ENCODE measurements at places on chromosomes 5 and 9.

GRCh38 chr5:13659391-13659790 is 285.1 kb downstream of the DNAH5 start:
- H3K4me3 ChIP-seq, result no peak overlapping the region
- no peak for DNase-seq
- H3K36me3 ChIP-seq, result no peaks in the 10 kb centered on the region
- H3K4me1 ChIP-seq, result no peaks in the 10 kb centered on the region

- H3K36me3 ChIP-seq, result no peaks in the 10 kb centered on the region
- DNase-seq, result no peak
- no peak overlapping the region for H3K27ac ChIP-seq
- H3K4me1 ChIP-seq, result no peaks in the 10 kb centered on the region
- H3K4me3 ChIP-seq, result no peak overlapping the region
- no peaks in the 10 kb centered on the region for H3K27me3 ChIP-seq
These were observed 75.1 kb downstream of the ALDH7A1 start for GRCh38 chr5:126519637-126520592.

- H3K27me3 ChIP-seq, result no peaks in the 10 kb centered on the region
- no peak overlapping the region for H3K4me3 ChIP-seq
- DNase-seq, result peak; percentile 65
- no peaks in the 10 kb centered on the region for H3K36me3 ChIP-seq
- no peak overlapping the region for H3K27ac ChIP-seq
These were observed 248.9 kb downstream of the PIK3R1 start for GRCh38 chr5:68464424-68464823.

DNA sequence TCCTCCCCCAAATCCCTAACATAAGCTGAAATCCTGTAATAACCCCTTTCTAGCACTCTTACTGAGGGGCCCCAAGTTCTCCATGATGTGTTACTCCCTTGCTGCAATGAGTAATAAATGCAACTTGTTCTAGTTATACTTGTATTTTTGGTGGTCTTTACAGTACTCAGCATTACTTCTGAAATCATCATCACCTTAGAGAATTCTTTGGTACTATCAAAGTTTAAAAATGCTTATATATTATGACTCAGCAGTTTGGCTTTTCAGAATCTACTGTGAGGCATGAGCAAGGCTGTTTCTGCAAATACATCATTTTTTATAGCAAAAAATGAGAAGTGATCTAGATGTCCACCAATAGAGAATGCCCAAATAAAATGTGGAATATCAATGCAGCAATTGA is 20.7 kb upstream of the ROPN1L start:
- peaks cover 32% of the 10 kb centered on the region for H3K4me1 ChIP-seq
- no peaks in the 10 kb centered on the region for H3K27me3 ChIP-seq

DNA sequence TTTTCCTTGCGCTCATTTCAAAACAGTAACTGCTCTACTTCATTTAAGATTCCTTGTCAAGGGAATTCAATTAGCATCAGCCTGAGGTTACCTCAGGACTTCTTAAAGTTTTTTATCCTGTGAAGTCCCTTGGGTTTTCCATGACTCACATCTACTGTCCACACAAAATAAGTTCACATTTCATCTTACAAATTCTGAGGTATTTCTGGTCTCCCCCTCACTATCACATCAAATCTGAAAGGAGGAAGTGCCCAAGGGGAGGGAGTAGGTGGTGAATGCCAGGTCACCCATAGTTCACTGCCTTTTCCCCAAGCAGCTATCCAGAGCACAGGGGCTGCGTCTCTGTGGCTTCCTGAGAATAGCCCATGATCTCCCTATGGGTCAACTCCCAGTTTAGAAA is 227.1 kb upstream of the NREP start:
- H3K36me3 ChIP-seq, result no peaks in the 10 kb centered on the region
- no peak for DNase-seq
- peaks cover 7% of the 10 kb centered on the region for H3K4me1 ChIP-seq
- no peak overlapping the region for H3K27ac ChIP-seq

DNA sequence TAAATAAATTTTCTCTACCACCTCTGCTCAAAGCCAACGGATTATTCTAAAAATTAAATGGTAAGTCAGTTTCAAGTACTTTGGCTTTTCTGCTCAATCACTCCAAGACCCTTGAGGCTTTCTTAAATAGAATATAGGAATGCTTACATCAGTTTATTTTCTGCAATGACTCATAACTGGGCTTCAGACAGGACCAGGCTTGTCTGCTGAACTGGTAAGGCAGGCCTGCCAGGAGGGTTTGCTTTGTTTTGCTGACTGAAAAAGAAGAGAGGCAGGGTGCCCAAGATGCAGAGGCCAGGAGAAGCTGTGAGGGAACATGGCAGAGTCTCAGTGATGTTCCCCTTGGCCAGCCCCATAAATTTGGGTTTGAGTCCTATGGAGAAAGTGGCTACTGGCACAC is 60.3 kb upstream of the EPB41L4A start:
- DNase-seq, result no peak
- no peak overlapping the region for H3K4me3 ChIP-seq
- no peak overlapping the region for H3K27ac ChIP-seq
- H3K4me1 ChIP-seq, result no peaks in the 10 kb centered on the region
- no peaks in the 10 kb centered on the region for H3K36me3 ChIP-seq
- H3K27me3 ChIP-seq, result peaks cover under 1% of the 10 kb centered on the region

DNA sequence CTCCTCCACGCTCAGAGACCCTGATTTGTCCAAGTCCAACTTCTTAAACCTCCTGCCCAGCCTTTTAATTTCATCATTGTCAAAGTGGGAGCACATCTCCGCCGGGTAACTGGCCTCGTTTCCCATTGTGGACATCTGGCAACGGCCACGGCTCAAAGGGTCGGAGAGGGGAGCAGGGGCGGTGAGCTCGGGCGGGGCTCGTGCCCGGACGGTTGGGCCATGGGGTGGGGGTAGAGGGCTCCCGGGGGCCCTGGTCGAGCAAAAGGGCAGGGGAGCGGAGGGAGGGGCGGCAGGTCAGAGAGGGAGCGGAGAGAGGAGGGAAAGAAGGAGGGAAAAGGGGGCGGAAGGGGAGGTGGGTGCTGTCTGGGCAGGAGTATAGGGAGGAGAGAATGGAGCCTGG is at the start of gene PPP3R2:
Gene PPP3R2 (minus strand): TSS at position 174 of the 400 bp plus-strand sequence. CDS start 48 bp downstream, at position 126.
- no peaks in the 10 kb centered on the region for H3K36me3 ChIP-seq
- DNase-seq, result no peak
- H3K4me1 ChIP-seq, result no peaks in the 10 kb centered on the region
- H3K27ac ChIP-seq, result no peak within 1 kb of the TSS

- H3K36me3 ChIP-seq, result no peaks in the 10 kb centered on the region
- H3K27me3 ChIP-seq, result no peaks in the 10 kb centered on the region
- no peak for DNase-seq
- no peak overlapping the region for H3K27ac ChIP-seq
These were observed 341.8 kb upstream of the CTNND2 start for GRCh38 chr5:12246036-12246435.

GRCh38 chr9:134897584-134898170 is 17.1 kb downstream of the FCN2 start:
- no peak for DNase-seq
- H3K27me3 ChIP-seq, result peaks cover 10% of the 10 kb centered on the region
- no peak overlapping the region for H3K27ac ChIP-seq
- H3K4me3 ChIP-seq, result no peak overlapping the region

- peaks cover 12% of the 10 kb centered on the region for H3K27me3 ChIP-seq
- H3K4me3 ChIP-seq, result no peak overlapping the region
- no peak for DNase-seq
- H3K4me1 ChIP-seq, result peaks cover 5% of the 10 kb centered on the region
These were observed 24.1 kb upstream of the CER1 start for GRCh38 chr9:14746626-14747025.

DNA sequence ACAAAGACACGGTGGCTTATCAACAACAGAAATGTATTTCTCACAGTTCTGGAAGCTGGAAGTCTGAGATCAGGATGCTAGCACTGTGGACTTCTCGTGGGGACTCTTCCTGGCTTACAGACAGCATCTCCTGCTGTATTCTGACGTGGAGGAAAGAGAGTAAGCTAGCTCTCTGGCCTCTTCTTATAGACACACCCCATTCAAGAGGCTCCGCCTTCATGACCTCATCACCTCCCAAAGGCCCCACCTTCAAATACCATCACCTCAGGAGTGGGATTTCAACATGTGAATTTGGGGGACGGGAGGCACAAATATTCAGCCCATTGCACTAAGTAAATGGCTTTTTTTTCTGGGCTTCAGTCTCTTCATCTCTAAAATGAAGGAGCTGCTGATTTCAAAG is 27.6 kb downstream of the KCNMB1 start:
- H3K4me3 ChIP-seq, result no peak overlapping the region
- no peaks in the 10 kb centered on the region for H3K27me3 ChIP-seq
- H3K36me3 ChIP-seq, result no peaks in the 10 kb centered on the region
- no peak for DNase-seq
- no peak overlapping the region for H3K27ac ChIP-seq

DNA sequence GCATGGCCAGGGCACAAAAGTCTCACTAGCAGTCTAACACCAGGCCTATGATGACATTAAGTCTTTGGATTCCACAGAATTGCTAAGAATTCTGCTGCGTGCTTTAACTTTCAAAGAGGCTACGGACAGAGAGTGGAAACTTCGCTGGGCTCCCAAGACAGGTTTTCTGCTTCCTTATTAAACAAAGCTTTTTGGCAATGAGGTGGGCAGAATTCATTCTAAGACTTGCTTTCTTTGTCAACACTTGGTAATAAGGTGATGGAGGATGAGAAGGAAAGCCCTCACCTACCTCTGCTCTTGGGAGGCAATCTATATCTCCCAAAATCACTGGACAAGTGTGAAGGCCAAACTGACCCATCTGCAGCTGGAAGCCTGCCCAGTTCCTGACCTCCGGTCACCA is 231.9 kb downstream of the ATPSCKMT start:
- no peaks in the 10 kb centered on the region for H3K27me3 ChIP-seq
- no peaks in the 10 kb centered on the region for H3K36me3 ChIP-seq
- no peak overlapping the region for H3K27ac ChIP-seq
- H3K4me1 ChIP-seq, result no peaks in the 10 kb centered on the region

- H3K27ac ChIP-seq, result peak overlapping the region; percentile 0
- no peak for DNase-seq
- H3K4me1 ChIP-seq, result peaks cover 95% of the 10 kb centered on the region
These were observed 16.5 kb downstream of the UGCG start for GRCh38 chr9:111913159-111913558.

GRCh38 chr5:88544136-88544645 is 275.5 kb upstream of the TMEM161B start:
- H3K4me3 ChIP-seq, result no peak overlapping the region
- no peaks in the 10 kb centered on the region for H3K36me3 ChIP-seq
- no peak overlapping the region for H3K27ac ChIP-seq

DNA sequence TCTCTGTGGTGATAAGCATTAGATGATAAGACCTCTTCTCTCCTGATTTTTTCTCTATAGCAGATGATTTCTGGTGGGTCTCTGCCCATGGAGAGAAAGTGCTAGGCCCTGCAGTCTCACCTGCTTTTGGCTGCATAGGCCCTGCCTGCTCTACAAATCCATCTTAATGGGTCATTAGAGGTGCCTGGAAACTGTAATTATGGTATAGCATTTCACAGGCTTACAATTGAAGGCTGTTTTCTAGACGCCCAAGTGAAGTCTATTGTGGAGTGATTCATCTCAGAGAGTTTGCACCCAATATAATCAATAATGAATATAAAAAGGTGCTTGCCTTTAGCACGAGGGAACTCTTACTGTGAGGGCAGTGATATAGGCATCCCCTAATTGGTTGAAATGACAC is 33.8 kb downstream of the NEUROG1 start:
- no peaks in the 10 kb centered on the region for H3K4me1 ChIP-seq

DNA sequence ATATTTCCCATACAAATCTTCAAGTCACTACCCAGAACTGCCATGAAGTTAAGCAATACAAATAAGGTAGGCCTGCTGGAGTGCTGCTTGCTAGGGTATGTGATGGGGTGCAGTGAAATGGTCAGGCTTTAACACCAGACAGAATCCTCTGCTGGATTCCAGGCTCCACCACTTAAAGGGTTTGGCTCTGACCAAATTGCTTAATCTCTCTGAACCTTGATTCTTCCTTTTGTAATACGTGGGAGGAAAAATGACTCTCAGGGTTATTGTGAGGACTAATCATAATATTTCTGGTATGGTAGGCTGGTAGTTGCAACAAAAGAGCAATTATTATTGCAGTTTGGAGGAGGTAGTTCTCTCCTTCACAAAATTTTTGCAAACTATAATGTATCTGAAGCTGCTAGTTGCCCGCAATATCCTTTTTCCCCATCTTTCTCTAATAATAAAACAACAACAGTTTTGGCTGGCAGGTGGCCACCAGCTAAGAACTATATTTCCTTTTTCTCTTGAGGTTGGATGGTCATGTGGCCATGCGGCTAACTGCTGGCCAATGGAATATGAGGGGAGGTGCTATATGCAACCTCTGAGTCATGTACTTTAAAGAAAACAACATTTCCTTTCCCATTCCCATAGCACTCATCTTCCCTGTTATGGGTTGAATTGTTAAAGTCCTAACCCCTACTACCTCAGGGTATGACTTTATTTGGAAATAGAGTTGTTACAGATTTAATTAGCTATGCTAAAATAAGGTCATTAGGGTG is 44.1 kb downstream of the CCL28 start:
- no peaks in the 10 kb centered on the region for H3K27me3 ChIP-seq
- H3K36me3 ChIP-seq, result peaks cover 12% of the 10 kb centered on the region
- DNase-seq, result no peak

- H3K4me3 ChIP-seq, result no peak overlapping the region
- no peak for DNase-seq
These were observed 30.0 kb downstream of the GFPT2 start for GRCh38 chr5:180323160-180323559.

DNA sequence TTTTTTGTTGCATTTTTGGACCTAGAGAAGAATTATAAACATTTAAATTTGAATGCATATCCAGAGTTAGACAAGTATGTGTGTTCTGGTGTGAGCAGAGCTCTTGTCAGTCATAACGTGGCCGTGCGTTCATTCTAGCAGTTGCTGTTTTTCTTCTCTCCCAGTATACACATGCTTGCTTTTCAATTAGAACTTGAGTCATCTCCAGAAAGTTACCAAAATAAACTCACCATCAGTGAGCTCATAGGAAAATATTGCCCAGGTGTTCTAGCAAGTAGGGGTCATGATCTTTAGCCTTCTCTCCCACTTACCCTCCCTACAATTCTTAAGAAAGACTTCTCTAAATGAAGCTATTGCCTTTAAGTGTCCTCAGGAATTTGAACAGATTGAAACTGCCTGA is 247.5 kb upstream of the TUT7 start:
- no peak for DNase-seq
- no peaks in the 10 kb centered on the region for H3K4me1 ChIP-seq
- no peaks in the 10 kb centered on the region for H3K36me3 ChIP-seq
- H3K27me3 ChIP-seq, result peaks cover 15% of the 10 kb centered on the region
- H3K27ac ChIP-seq, result no peak overlapping the region
